Stimulated activated CD8-positive, alpha-beta memory T cell treated with anti-CD3 and anti-CD28 coated beads, Interleukin-7, amount 100 ng/mL, for 1 hour (primary cell): ENCODE measurements at places on chromosomes 4 and X.
A peak's percentile ranks its signal among the peaks of the same experiment; 100 is the strongest.

DNA sequence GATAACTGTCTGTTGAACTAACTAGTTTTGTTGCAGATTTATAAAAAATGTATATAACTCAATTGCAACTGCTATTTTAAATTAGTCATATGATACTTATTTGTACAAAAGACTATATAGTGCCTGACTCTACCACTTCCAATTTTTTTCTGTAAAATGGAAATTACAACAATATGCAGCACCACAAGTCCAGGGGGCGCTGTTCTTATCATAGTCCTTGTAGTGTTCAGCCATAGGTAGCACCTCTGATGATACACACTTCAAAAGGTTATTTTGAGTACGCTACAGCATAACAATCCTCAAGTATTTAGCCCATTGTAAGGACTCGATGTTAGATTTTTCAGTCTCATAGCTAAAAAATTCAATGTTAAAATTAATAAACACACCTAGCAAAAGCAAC is 174.9 kb downstream of the CORIN start:
- DNase-seq = no peak

DNA sequence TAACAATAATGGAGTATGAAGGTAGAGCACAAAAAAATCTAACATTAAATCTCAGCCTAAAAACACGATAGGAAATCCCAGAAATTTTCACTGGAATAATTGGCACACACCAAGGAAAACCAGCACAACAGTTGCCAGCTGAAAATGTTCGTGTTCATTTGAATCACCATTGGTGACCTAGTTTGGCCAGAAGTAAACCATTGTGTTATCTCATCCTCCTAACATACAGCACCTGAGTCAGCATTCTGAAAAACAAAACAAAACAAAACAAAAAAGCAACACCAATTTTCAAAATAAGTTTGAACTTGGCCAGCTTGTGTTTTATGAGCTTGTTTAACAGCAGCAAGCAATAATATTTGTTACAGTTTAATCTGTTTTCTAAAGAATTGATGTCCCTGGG is 41.1 kb downstream of the UCHL1 start:
- no peak for DNase-seq

GRCh38 chrX:17494216-17494615 is 119.2 kb downstream of the NHS start:
- no peak for DNase-seq

DNA sequence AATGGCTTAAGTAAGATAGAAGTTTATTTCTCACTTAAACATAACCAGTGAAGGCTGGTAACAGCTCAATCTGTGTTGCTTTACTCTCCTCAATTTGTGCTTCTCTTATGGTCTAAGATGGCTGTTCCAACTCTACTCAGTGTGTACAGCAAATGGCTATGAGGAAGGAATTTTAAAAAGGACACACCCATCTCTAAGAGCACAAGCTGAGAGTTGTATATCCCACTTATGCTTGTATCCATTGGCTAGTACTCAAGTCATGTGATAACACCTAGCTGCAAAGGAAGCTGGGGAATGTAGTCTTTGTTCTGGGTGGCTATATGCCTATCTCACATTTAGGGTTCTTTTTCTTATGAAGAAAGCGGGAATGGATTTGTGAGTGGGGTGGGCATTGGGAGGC is 63.3 kb downstream of the GPAT3 start:
- no peak for DNase-seq

GRCh38 chrX:55340896-55341433 is 76.2 kb upstream of the PAGE3 start:
- DNase-seq = no peak

GRCh38 chr4:166044871-166045270 is 171.8 kb downstream of the TLL1 start:
- no peak for DNase-seq

DNA sequence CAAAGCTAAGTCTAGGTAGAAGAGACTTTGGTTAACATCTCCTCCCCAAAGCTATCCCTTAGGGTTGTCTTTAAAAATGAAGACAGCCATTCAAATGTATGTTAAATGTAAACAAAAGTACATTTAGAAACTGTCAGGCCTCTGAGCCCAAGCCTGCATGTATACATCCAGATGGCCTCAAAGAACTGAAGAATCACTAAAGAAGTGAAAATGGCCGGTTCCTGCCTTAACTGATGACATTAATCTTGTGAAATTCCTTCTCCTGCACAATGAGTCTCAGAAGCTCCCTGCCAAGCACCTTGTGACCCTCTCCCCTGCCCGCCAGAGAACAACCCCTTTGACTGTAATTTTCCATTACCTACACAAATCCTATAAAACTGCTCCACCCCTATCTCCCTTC is 377.9 kb downstream of the FAM133A start:
- DNase-seq = no peak

DNA sequence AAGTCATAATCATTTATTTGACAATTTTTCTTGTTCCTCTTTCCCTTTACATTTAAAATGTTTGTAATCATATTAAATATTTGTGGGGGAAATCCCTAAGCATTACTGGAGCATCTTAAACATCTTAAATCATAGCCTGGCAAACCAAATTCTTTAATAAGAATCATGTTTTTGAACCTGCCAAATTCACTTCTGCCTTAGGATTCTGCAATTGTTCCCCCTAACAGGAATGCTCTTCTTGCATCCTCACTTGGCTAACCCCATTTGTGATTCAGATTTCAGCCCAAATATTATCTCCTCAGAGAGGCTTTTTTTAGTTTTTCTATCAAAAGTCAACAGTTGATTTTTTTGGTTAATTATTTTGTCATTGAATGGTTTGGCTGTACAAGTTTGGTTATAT is 241.1 kb downstream of the MAPK10 start:
- DNase-seq = no peak

DNA sequence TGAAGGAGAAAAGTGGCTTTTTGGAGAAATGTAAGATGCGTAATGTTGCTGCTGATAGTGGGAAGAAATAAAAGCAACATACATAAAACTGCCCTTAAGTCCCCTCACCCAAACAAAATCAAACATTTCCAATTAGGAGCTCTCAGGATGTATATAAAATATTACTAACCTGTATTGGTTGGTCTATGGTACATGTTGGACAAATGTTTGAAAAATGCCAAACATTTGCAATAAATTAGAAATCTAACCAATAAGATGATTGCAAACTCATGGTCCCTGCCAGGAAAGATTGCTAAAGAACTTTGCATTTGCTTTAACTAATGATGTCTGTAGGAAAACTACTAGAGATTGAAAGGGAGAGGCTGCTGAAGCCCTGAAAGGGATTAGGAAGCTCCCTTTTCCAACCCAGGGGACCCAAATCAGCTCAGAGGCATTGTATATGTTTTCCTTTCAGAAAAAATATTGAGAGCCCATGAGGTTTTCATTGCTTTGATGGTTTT is 1.8 kb downstream of the SFRP2 start:
- DNase-seq = no peak

DNA sequence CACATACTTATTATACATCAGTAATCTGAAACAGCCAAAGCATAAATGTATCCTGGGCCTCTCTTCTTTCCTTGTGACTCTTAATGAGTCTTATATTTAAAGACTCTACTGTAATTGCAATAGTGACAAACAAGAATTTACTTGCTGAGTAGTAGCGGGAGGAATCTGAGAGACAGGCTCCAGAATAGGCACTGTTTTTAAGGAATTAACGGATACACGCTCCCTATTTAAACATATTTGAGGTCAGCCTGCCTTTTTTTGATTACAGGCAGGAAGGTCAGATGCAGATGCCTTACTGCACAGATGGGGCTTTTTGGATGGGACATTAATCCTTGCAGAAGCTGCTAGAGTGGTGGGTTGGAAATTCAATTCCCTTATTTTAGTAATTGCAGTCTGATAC is 196.3 kb upstream of the ANXA3 start:
- DNase-seq = no peak

- no peak for DNase-seq
These were observed 302.7 kb upstream of the ADGRL3 start for GRCh38 chr4:60897415-60897814.

DNA sequence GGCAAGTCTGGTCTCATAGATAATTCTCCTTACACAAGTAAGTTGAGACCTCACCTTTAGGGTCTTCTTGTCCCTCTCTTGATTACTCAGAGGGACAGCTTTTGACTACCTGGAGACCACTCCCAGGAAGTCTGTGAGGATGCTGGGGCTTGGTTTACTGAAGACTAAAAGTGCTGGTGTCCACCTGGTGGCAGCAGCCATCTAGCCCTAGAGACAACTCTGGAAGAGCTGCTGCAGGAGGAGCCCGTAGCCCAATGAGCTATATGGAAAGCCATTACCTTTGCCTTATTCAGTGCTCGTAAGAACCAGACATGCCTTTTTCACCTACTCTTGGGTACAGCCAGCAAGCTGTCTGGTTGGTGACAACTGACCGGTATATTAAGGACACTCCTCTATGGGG is 7.3 kb downstream of the FGFBP2 start:
- no peak for DNase-seq

- DNase-seq = no peak
These were observed 21.7 kb upstream of the TMEM33 start for GRCh38 chr4:41913509-41913908.

- DNase-seq = peak; percentile 3
These were observed 111.6 kb downstream of the DHX15 start for GRCh38 chr4:24472514-24473308.

DNA sequence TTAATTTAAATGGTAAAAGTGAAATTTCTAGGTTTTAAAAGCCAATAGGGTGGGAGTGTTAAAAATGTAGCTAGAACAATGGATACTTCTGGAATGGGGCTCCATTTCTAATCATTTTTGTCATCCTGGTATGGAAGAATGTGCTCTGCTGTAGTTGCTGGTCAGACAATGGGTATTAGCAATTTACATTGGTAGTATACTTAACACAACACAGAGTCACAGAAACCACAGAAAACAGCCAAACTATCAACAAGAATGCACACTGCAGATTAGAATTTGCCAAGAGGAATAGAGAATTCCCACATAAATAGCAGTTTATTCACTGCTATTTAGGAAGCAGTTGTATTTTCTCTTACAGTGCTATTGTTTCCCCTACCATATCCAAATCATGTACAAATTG is 319.6 kb downstream of the PPP3CA start:
- no peak for DNase-seq
